Common myeloid progenitor, CD34-positive (primary cell): ENCODE measurements at places on chromosomes 7 and 10.

- no peak for DNase-seq
Measured at GRCh38 chr7:46191776-46192175, 270.7 kb upstream of the IGFBP3 start.

- no peak for DNase-seq
Measured at GRCh38 chr7:158113321-158114025, 474.1 kb downstream of the PTPRN2 start.

DNA sequence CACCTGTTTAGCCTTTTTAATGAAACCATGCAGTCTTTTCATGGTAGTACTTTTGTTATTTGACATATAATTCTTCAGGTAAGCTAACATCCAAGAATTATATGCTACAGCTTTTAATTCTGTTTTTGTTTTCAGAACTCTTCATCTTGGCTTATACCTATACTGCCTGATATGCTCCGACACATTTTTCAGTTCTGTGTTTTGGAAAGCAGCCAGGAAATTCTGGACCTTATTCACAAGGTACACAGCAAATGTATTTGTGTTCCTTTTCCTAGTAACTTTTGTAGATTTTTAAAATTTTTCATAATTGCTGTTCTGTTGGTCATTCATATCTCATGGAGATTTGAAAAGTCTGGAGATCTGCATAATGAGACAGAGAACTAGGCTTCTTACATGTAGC is 56.7 kb downstream of the BTAF1 start:
- DNase-seq: no peak

DNA sequence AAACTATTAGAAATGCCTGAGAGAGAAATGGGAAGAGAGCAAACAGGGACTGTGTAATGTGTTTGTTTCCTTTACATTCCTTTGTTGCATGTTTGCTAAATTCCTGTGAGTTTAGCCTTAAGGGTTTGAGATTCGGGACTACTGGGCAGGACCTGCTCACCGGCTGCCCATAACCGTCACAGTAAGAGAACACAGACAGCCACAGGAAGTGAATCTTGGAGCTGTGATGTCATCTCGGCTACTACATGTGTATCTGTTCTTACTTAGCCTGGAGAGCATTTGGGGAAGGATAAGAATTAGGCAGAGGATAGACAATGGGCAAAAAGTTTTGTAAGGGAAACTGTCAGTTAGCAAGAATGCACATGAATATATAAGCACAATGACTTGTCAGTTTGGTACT is 485.1 kb upstream of the KLF6 start:
- no peak for DNase-seq

GRCh38 chr10:78520737-78521430 is 487.2 kb downstream of the RPS24 start:
- peak; percentile 55 for DNase-seq

GRCh38 chr10:1100691-1101368 is 44.6 kb downstream of the WDR37 start:
- DNase-seq: no peak

DNA sequence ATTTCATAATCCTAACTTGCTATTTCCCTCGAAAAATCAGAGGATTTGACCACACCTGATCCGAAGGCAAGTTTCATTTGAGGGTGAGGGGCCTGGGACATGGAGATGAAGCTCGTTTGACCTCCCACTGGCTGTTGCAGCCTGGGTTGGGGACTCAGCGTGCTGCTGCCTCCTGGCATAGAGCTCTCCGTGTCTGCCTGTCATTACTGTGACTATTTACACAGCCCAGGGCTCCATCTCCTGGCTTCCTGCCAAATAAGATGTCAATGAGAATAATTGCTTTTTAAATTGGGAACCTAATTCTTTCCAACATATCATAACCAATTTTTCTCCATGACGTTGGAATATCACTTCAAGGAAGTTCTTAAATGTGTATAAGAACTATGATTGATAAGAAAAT is 139.3 kb upstream of the COBL start:
- DNase-seq: no peak

GRCh38 chr10:14294347-14295059 is 36.2 kb downstream of the FRMD4A start:
- DNase-seq: no peak

- no peak for DNase-seq
Measured at GRCh38 chr10:70596110-70596798, 6.3 kb downstream of the PRF1 start.

- no peak for DNase-seq
Measured at GRCh38 chr10:93993782-93994437, at the start of gene PLCE1. Gene PLCE1, plus strand, starts transcription at chr10:93993931. Its CDS starts 37,116 bp downstream, at chr10:94031047.

DNA sequence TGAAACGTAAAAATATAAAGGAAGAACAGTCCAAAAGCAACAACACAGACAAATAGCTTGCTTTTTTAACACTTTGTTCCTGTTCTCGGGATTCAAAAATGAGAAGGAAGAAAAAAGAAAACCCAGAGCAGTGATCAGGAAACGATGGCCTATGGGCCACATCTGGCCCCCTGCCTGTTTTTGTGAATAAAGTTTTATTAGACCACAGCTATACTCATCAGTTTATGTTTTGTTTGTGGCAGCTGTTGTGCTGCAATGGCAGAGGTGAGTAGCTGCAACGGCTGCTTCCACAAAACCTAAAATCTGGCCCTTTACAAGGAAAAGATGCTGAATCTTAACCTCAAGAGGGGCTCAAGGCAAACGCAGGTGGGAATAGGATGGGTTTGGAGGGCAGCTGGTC is 96.4 kb downstream of the CCDC3 start:
- DNase-seq: no peak

DNA sequence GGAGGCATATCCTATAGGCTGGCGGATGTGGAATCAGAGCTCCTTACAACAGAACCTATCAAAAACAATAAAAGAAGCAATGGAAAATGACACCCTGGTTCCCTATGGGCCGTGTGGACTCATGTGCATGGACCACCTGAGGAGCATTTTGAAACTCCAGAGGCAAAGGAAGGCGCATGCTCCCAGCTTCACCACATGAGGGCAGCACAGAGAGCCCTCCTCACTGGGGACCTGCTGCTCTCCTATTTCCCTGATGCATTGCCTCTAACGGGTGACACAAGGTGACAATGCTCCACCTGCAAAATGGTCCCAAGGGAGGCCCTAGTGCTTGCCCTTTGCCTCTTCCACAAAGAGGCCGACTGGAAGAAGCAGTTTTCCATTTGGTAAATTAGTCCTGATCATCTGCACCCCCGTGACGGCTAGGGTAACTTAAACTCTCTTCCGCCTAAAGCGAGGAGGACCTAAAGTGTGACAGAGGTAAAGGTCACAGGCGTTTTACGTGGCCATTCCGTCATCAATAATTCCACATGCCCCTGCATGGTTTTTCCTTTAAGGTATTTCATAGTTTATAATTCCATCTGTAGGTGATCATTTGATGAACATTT is 67.7 kb downstream of the GPAM start:
- DNase-seq: peak; percentile 15
